ENCODE measurements at places on chromosomes 1 and 21. TPM values are rescaled to one million over a fixed set of nuclear protein-coding genes. Genes with fewer than 3 reads are reported as not detected.

GRCh38 chr1:221865808-221866207, 123.9 kb upstream of the DUSP10 start:
- no peak for DNase-seq

DNA sequence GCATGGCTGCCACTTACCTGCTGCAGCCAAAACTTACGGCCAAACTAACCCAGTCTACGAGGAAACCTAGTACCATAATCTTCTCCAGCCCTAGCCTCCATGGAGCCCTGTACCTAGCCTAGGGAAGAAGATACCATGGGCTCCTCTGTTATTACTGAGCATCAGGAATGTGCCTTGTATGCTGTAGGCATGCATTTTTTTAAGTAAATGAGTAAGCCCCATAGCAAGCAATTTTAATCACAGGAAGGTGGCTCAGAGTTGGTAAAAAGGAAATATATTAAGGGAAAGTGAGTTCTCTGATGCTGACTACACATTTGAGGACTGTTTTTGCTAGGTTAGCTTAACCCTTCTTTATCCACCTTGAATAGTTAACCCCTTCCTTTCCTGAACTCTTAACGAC, 21.2 kb downstream of the NFASC start:
- no peak for DNase-seq

GRCh38 chr1:201108614-201109013, 3.6 kb downstream of the CACNA1S start:
- no peak for DNase-seq

DNA sequence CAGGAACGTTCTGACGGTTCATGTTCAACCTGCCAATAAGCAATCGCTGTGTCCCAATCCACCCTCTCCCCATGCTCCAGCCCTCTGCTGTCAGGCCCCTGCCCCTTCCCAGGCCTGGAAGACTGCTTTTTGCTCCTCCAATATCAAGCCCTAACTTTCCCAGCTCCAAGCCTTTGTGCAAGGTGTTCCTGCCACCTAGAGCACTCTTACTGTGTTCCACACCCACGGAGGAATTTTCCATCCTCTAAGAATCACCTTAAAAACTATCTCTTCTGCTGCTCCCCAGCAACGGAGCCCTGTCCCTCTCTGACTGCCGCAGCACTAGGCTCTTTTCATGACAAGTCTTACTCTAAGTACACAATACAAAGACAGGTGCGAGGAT, 657.9 kb downstream of the AJAP1 start:
- no peak for DNase-seq

GRCh38 chr1:109630081-109630897, 10.7 kb downstream of the AMPD2 start:
- no peak for DNase-seq

- DNase-seq: no peak
These were observed 17.5 kb upstream of the LAMTOR5 start for GRCh38 chr1:110424699-110425611.

DNA sequence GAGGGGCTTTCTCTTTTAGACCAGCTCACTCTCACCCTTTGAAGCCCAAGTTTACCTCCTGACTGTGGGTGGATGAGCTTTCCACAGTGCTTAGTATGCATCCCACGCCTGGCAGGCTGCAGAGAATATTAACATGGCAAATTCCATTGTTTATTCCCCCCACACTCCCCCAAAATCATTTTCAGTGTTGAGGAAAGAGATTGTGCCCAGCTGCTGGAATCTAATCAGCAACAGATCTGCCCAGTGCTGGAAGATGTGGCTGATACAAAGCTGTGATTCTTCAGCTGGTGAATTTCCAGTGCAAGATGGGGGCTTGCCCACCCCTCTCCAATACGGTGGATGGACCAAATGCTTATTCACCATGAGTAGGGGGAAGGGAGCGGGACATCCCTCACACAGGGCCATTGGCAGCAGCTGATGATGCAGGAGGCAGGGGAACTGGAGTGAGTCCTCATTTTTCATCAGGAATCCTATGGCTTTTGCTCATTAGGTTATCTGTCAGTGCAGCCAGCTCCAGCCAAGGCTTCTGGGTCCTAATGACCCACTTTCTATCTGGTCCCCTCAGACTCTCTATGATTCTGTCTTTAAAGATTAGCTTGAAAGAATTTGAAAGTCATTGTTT, 39.7 kb upstream of the KCNA3 start:
- no peak for DNase-seq

GRCh38 chr1:152505083-152505482, 5.5 kb upstream of the LCE5A start:
- no peak for DNase-seq

- DNase-seq: no peak
These were observed at the start of gene TRIM17 for GRCh38 chr1:228416217-228416933. Gene TRIM17 (minus strand): TSS chr1:228416861. CDS start chr1:228415072, 1,789 bp downstream.

GRCh38 chr1:156112276-156113137, 2.0 kb upstream of the LMNA start:
- DNase-seq: no peak

DNA sequence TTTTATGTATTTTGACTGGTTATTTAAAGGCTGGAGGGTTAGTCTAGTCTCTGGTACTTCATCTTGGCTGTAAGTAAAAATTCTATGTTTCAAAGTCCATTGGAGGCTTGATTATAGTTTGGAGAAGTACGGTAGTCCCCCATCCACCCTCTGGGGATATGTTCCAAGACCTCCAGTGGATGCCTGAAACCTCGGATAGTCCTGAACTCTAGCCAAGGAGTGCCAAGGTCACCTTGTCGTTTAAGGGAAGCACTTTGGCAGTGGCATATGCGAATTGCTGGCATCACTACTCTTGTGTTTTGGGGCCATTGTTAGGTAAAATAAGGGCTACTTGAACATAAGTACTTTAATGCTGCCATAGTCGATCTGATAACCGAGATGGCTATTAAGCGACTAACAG, 18.4 kb downstream of the CDC73 start:
- no peak for DNase-seq

DNA sequence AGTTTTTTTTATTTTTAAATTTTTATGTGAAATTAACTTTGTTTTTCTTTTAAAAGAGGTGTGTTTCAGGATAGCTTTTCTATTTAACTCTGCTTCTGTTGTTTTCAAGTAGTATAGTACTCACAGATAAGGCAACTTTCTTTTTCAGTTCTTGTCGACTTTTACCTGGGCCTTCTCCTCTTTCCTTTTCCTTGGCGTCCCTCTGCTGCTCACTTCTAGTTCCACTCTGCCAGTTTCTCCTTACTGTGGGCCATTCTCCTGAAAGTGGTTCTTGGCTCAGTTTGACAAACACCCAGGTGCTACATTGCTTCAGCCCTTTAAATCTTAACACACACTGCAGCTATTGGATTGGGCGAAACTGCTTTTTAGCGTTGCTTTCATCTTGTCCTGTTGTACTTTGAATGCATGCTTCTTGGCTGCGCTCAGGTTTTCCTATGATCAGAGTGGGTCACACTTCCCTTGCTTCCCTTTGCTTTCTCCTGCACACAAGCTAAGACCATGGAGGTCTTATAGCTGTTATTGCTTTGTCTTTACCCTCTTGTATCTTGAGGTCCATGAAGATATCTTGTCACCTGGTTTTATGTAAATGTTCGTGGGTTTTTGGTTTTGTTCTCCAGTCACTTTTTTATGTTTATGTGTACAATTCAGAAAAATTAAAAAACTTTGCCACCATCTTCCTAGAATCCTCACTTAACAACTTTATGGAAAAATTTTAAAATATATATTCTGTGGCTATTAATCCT, 21.6 kb downstream of the GABPA start:
- no peak for DNase-seq

GRCh38 chr1:8661185-8662110, 156.0 kb downstream of the RERE start:
- no peak for DNase-seq

DNA sequence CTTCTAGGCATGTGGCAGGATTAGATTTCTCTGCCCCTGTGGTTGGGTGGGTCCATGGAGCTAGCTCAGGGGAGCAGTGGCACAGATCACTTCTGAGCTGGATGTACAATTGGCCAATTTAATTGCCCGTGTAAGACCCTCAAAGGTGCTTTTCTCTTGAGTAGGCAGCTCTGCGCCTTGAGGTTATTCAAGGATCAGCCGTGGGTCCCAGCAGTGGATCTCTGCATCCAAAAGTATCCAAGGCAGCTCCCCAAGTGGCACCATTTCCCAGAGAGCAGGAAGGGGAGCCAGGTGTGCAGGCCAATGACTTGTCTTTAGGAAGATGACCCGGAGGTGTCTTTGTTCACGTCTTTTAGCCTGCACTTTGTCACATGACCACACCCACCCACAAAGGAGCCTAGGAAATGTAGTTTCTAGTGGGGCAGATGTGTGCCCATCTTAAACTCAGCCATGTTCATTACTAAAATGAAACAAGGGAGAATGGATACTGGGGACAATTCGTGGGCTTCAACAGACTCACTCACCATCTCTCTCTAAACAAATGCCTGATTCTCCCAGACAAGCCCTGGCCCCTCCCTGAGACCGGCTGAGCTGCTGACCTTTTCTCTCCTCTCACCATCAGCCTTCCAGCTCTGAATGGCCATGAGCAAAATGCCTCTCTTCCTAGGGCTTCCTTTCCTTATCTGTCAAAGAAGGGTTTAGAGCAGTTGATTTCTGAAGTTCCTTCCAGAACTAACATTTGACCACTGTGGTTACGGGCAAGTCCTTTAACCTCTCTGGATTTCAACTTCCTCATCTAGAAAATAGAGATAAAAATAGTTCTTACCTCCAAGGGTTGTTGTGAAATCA, 41.4 kb upstream of the TENT5C start:
- peak; percentile 1 for DNase-seq

DNA sequence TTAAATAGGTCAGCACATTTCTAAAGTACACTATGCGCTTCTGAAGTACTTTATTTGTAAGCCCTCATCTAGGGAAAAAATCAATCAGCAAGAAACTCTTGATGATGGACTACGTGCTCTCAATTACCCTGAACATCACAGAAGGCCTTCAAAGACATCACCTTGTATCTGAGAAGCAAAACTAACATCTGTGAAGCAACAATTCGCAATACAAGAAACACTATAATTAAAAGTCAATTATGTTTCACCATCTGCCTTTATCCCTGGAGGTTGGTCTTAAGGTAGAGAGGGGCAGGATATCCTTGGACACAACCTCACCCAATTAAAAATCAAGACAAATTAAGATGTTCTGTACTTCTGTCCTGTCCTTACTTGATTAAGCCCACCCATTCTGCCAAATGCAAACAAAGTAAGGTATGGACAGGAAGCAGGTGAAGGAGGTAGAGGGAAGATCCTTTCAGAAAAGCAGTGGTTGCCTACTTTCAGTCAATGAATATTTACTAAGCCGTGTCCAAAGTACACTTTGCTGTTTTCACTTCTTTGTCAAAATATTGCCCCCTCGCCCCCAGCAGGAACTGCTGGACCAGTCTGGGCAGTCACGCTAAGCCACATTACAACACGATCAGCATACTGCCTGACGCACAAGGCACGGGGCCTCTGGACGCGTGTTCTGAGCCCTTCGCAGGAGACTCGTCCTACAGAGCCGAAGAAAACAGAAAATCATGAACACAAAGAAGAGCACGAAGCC, 887 bp downstream of the SLC19A2 start:
- no peak for DNase-seq

GRCh38 chr1:114075546-114076242, 78.0 kb downstream of the SYT6 start:
- DNase-seq: no peak

GRCh38 chr1:213284626-213285025, 233.6 kb downstream of the RPS6KC1 start:
- DNase-seq: no peak

DNA sequence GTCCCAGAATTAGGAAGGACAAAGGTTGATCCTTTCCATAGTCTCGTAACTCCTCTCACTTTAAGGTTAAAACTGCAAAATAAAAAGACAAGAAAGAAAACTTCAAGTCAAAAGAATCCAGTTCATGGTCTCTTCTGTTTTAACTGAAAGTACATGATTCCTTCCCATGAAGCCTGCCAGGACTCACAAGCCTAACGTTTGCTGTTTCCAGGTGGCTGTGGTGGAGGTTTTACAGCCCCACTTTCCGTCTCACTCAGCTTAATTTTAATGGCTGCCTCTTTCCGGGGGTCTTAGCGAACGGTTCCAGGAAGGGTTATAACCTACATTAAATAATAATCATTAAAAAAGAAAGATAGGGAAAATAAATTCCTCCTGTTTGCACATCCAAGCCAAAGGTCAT, 136.8 kb upstream of the SPAG17 start:
- no peak for DNase-seq

GRCh38 chr1:12075195-12076114, 12.4 kb downstream of the TNFRSF8 start:
- DNase-seq: no peak

GRCh38 chr1:214861615-214862014, 220.9 kb upstream of the KCNK2 start:
- DNase-seq: no peak

DNA sequence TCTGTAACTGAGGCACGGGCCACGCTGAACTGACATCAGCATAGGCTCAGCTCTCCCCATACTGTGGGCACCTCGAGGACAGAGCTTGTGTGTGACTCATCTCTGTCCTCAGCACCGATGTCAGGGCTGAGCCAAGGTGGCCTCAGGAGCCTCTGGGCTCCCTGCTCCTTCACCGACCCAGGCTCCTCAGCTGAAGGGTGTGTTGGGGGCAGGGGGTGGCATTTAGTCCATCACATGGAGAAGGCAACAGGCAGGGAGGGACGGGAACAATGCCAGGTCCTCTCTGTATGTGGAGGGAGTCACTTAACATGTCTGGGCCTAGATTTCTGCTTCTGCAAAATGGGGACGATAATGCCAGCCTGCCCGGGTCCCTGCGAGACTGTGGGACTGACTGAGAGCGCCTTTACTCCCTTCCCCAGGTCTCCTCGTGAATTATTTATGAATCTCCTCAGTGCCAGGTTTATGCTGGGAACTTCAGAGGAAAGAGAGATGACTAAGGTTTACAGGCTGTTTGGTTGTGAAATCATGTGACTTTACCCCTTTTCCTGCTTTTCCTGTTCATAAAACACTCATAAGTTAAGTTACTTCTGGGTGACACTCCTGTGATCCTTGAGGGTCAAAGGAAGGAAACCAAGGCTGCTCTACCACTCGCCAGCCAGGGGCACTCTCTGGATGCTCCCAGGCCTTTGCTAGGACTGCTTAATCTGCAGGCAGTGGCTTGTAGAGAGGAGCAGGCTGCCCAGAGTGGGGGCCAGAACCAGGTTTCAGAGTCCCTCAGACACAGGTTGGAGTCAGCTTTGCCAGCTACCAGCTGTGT, 16.2 kb downstream of the TTC39A start:
- DNase-seq: no peak

The AHCTF1 gene
- 47.2 TPM for total RNA-seq

The CTSK gene
- 3.6 TPM for total RNA-seq

The WARS2 gene
- total RNA-seq: 20.1 TPM

The TRIM45 gene
- 1.5 TPM for total RNA-seq

The LCE2B gene
- not detected for total RNA-seq

The RAB42 gene
- 0.34 TPM for total RNA-seq

The MAD2L2 gene
- 78.0 TPM for total RNA-seq

The YIPF1 gene
- 14.8 TPM for total RNA-seq

The KTI12 gene
- 18.3 TPM for total RNA-seq

The IFNLR1 gene
- total RNA-seq: 6.5 TPM
